ENCODE measurements at places on chromosomes 1 and 21.
A peak's percentile ranks its signal among the peaks of the same experiment; 100 is the strongest.

DNA sequence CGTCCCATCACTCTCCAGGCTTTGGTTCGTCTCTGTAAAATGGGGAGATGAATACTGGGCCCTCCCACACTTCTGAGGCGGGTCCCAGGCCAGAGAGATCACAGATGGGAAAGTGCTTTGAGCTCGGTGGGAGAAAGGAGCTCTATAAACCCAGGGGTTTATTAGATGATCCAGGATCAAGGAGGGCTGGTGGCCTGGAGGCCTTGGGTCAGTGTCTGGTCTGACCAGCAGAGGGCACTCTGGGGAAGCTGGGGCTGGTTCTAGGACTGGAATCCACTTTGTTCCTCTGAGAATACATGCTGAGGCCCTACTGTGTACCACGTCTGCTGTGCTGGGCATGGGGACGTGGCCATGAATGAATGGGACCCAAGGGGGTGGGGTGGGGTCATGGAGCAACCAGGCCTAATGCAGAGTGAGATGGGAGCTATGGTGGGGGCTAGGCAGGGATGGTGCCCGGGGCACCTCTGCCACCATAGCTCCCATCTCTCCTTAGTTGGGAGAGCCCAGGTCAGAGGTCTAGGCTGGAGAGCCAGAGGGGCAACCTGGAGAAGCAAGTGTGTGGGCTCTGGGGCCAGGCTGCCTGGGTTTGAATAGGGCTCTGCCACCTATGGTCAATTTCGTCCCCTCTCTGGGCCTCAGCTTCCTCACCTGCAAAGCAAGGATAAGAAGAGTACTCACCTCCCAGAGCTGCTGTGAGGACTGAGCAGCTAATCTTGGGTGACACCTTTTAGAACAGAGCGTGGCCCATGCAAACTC, 9.0 kb upstream of the FAM131C start:
- peak; percentile 62 for DNase-seq

- DNase-seq, result no peak
These were observed 14.1 kb upstream of the SVBP start for GRCh38 chr1:42831273-42831672.

DNA sequence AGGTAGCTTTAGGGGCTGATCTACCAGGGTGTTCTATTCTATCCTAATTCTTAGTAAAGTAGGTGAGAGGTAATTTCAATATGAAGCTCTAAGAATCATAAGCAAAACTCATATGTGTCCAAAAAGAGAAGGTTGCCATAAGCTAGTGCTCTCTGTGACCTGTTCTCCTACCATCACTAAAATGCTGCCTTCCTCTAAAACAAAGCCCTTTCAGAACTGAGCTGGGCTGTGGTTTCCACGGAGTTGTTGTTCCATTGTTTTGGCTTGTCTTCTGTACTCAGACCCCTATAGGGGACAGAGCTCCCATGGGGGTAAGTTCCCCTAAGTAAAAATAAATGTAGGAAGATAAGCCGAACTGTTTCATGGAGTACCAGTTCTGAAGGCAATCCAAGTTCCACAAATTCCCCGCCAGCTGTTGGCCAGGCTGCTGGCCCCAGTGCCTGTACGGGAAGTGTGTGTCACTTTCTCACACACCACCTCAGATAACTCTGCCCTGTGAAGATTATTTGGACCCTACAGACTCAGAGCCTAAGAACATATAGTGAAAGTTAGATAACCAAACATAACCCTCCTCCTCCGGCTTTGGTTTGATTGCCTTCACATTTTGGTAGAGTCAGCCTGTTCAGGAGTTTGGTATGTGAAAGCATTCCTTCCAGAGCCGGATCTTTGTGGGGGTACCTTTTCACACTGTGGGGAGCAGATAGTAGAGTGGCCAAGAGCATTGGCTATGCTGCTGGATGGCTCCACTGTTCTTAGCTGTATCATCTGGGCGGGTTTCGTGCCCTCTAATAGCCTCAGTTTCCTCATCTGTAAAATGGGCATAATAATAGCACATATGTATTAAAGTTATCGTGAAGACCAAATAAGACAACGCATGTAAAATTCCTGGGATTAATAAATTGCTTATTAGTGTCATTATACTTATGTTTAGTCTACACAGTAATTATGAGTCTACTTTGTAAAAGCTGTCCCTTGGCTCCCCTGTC, 10.8 kb downstream of the DPT start:
- DNase-seq, result no peak

DNA sequence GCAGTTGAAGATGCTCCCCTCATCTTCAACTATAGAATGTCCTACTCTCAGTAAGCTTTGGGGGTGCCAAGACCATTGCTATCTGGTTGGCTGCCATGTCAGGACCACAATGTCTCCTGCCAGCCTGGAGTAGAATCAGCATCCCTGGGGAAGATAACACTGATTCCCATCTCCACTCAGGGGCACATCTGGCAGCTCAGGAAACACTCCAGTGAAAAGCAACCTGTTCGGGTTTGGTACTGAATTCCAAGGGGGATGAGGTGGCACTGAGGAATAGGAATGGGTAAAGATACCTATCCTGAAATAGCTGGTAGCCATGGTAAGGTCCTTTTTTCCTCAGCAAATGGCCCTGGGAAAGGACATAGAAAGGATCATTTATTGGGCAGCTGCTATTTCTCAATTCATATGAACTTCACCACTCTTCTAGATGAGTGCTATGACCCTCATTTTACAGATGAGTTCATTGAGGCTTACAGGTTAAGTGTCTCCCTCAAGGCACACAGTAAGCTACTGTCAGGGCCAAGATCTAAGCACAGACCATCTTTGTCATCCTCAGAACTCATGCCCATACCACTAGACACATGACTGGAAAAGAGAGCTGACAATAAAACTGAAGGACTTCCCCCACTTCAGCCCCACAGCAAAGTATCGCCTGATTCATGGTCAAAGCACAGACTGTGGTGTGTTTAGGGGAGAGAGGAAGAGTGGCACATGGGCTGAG, 31.4 kb downstream of the AK2 start:
- DNase-seq, result no peak

GRCh38 chr1:65623895-65624294, 168.8 kb upstream of the PDE4B start:
- no peak for DNase-seq

DNA sequence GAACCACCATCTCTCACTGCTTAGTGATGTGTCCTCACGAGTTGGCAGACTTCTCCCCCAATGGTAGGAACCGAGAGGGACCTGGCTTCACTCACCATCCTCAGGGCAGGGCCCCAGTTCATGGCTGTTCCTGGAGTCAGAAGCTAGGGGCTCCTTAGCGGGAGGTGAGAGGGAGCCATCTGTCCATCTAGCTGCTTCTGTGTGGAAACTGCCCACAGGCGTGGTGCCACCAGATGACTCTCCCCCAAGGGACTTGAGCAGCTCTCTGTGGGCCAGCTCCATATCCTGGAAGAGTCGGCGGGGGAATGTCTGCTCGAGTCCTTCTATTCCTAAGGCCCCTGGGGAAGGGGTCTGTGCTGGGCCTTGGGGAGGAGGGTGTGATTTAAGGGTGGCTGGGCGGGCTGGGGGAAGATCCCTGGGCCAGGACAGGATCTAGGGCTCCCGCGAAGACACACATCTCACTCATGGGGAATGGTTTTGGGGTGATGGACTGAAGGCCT, 16.3 kb downstream of the LRRC71 start:
- no peak for DNase-seq
